NCI-H1694 (cell line): ENCODE measurements at places on chromosomes 11 and 22.

DNA sequence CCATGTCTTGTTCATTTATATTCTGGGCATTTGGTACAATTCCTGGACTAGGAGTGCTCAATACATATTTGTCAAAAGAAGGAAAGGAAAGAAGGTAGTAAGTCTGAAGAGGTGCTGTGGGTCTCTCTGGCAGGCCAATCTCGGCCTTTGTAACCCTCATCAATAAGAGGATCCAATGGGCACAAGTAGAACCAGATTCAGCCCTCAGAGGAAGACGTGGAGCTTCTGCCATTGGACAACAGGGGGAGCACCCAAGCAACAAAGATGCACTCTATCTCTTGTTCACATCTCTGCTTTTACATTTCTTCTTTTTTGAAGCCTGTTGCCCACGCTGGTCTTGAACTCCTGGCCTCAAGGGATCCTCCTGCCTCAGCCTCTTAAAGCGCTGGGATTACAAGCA is 2.2 kb upstream of the VPS11 start:
- DNase-seq = no peak

GRCh38 chr11:20013346-20014066 is 146.8 kb downstream of the DBX1 start:
- DNase-seq = no peak

DNA sequence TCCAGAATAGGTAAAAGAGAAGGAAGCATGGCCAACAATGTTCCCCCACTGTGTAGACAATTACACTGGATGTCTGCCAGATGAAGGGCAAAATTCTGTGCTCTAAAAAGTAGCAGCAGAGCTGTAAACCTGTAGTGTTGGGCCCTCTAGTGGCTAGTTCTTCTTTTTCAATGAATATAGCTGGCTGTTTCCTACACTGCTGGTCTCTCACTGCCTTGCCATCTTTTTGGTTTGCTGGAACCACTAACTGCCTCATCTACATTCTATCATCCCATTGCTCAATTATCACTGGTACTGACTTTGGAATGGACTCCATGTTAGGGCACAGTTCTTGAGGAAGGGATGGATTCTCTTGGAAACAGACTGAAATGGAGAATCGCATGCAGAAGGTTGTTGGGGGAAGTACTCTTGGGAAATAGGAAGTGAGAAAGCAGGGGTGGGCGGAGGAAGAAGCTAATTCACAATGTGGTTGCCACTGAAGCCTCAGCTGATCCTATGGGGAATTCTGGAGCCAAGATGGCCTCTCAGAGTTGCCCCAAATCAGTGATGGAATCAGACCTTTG is 17.9 kb downstream of the KCNE3 start:
- DNase-seq = peak; percentile 91

GRCh38 chr11:76256448-76256847 is 50.1 kb upstream of the WNT11 start:
- DNase-seq = peak; percentile 8

DNA sequence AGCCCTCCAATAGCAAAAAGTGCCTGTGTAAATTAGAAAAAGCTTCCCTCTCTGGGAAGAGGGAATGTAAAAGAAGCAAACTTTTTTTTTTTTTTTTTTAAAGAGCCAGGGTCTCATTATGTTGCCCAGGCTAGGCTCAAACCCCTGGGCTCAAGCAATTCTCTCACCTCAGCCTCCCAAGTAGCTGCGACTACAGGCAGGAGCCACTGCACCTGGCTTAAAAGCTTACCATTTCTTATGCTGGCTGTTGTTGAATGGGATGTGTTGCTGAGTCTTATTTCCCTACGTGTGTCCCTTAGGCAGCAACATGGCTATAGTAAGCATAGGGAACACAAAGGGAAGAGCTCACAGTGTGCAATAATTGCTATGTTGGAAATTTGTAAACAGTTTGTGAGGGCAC is 225.5 kb upstream of the CCDC90B start:
- DNase-seq = no peak

DNA sequence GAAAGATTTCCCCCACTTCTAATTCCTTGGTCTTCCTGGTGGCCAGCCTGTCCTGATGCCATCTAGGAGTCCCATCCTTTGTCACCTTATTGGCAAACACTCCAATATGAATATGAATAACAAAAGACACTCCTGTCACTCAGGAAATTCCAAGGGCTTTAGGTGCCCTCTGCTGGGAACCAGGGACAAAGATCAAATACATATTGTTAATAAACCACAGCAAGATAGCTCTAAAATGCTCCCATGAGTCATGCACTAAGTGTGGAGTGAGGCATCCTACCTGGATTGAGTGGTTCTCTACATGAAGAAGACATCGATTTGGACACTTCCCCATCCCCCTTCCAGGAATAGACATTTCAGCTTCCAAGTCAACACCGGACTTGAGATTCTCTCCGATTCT is 823.6 kb downstream of the TBC1D22A start:
- DNase-seq = no peak

DNA sequence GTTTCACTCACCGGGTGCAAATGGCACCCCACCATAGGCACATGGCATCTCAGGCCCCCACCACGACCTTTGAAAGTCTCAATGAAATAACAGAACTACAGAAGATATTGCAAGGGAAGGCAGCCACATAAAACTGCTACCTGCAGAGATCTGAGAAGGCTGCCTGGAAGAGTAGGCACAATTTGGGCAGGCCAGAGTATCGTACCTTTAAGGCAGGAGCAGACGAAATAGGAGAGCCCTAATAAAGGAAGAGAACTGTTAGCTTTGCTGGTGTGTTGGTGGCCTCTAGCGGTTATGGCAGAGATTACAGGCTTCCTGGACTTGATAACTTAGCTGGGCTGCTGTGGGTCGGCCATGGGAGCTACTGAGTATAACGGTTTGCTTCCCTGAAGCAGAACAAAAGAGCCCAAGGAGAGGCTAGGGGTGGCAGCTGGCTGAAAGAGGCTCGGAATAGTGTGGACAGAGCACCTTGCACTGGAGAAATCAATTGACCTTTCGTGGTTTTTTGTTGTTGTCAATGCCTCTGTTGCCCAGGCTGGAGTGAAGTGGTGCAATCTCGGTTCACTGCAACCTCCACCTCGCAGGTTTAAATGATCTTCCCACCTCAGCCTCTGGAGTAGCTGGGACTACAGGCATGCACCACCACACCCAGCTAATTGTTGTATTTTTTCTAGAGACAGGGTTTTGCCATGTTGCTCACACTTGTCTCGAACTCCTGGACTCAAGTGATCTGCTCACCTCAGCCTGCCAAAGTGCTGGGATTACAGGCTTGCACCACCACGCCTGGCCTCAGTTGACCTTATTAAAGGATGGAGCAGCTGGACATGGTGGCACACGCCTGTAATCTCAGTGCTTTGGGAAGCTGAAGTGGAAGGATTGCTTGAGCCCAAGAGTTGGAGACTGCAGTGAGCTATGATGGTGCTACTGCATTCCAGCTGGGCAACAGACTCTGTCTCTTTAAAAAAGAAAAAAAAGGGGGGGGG is 4.8 kb downstream of the SDF2L1 start:
- peak; percentile 94 for DNase-seq

DNA sequence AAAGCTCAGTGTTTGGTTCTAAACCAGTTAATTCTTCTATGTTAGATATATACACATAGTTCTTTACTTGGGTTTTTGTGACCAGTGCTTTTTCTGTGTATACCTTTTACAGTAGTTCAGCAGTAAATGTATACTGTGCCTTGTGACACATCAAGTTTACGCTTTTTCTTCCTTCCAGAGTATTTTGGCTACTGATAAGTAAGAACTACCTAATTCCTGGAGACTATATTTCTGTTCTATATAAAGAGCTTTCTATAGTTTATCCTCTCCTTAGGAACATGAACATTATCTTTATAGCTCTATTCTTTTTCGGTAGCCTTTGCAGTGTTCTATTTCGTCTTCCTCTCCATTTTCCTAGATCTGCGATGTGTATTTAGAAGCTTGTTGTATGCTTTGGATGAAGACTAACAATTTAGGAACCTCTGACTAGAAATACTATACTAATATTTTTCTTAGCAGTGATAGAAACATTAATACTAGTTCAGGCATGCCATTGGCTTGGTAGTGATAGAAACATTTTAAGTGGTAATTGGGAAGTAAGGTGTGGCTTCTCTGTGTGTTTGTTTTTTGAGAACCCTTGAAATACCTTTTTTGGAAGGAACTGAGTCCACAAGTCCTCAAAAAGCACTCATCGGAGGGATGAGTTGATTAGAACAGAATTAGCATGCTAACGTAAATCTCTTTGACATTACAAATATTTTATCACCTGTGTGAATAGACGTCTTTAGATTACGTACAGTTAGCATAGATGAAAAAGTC is 74.6 kb downstream of the ARHGEF12 start:
- no peak for DNase-seq

DNA sequence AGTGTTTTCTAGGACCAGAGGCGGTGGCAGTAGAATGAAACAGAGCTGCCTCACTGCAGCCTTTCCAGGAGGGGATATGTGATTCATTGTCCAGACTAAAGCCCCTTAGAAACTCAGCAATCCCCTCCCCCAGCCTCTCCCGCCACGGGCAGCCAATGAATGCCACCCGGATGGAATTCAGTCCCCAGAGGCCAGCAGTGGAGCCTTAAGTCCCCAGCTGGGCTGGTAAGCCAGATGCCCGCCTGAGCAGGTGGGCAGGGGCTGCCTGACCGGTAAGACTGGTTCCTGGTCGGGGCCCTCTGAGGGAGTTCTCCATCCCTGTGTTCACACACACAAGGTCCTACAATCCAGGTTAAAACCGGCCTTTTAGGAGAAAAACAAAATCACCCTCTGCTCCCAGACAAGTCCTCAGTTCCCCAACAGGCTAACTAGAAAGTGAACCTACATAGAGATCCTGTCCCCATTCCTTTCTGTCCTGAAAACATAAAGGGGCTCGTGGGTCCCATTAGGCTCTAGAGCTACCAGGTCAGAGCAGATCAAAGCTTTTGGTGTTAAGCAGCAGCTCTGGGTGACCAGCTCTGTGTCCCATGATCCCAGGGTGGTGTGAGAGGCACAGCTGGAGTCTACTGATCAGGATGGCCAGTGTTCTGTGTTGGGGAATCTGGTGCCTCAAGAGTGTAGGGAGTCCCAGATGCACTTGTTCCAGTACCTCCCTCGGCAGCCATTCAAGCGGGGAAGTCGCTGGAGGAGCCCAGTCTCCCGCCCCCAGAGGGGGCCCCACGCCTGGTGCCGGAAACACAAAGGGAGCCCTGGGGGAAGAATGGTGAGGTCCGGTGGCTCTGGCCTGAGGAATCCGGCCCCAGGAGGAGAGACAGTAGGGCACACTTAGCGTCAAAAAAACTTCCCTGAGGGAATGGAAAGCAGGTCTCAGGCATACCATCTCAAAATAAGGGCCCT is 2.6 kb downstream of the PATZ1 start:
- no peak for DNase-seq

GRCh38 chr11:26947904-26948639 is 45.8 kb upstream of the FIBIN start:
- no peak for DNase-seq
